ENCODE measurements at places on chromosomes 2 and 18. TPM values are rescaled to one million over a fixed set of nuclear protein-coding genes. Genes with fewer than 3 reads are reported as not detected.

DNA sequence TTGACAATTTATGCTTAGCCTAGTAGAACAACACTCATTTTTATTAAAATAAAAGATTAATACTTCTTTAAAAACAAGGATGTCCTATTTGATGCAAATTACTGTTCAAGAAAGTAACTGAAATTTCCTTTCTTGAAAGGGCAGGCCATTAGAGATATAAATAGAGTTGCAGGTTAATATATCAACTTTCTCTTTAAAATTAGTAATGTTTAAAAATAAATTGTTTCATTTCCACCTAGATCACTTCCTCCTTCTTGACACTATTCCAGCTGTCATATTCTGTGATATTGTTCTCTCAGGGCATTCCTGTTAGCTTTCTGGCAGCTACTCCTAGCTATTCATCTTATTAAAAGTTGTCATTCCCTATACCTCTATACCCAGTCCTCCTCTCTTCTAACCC is 357.9 kb upstream of the NRP2 start:
- DNase-seq, result no peak

- no peak for DNase-seq
These were observed 16.3 kb downstream of the CDC42EP3 start for GRCh38 chr2:37654932-37655841.

DNA sequence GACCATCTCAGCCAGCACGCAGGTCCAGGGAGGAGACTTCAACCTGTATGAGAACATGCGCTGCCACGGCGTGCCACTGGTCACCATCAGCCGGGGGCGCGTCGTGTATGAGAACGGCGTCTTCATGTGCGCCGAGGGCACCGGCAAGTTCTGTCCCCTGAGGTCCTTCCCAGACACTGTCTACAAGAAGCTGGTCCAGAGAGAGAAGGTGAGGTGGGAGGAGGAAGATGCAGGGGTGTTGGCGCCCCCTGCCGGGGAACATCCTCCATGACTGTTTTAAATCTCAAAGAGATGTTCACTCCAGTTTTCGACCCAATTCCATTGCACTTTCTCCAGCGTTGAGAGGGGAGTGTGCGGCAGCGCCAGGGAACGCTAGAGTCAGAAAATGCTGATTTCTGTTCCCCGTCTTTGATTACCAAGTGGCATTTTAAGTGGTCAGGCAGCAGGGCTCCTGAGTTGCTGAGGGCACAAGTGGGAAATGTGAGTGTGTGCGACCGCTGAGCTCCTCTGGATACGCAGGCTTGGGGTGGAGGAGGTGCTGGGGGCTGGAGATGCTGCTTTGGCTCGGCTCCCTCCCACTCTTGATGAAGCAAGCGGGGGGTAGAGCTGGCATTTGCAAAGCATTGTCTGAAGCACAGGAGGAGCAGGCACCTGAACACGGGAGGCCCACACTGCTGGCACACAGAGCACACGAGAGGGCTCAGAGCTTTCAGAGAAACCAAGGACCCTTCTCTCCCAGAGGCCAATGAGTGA is 27.7 kb upstream of the MAPRE3 start:
- no peak for DNase-seq

DNA sequence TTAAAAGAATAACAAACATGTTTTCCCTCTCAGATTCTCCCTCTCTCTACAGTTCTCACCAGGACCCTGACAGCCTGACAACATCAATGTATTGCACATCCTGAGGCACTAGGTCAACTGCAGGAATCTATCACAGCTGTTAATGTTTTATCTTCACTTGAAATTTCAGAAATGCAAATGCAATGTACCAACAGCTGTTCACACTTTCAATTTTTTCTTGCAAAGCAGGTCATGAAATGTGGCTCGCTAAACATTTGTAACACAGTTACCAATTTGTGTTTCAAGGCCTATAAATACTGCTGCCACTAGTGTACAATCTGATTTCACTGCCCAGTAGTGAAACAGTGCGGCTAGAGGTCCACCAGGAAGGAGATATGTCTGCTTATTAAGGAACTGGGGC is 147.8 kb downstream of the EXOC6B start:
- no peak for DNase-seq

DNA sequence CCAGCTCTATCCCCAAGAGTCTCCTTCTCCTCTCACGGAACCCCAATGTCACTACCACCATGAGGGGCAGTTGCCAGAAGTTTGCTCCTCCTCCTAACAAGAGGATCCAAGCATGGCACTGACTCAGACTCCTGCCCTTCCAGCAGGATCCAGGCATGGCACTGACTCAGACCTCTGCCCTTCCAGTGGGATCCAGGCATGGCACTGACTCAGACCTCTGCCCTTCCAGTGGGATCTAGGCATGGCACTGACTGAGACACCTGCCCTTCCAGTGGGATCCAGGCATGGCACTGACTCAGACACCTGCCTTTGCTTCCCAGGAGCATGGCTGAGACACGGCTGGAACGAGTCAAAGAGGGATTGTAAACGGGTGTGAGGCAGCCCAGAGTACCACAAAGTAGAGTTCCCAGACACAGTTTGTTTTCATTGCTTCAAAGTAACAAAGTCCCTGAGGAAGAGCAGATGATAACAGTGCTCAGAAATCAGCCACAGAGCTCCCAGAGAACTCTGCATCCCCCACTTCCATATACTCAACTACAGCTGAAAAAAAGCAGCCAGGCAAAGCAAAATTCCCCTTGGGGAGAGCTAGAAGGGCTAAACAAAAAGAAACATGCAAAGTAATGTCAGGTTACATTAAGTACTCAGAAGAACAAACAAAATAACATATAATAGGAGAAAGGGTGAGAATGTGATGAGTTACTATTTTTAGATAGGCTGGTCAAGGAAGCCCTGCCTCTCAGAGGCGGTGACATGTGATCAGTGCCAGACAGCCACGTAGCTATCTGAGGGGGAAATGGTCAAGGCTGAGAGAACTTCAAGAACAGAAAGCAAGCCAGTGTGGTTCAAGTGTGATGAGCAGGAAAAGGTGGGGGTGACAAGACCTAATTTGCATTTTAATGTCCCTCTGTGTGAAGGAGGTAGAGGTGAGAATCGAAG is 3.0 kb downstream of the BUB1 start:
- DNase-seq, result no peak

GRCh38 chr2:196103626-196104025 is 35.0 kb upstream of the DNAH7 start:
- DNase-seq, result no peak

GRCh38 chr2:229519655-229520430 is 194.5 kb downstream of the DNER start:
- no peak for DNase-seq

- DNase-seq, result no peak
These were observed 57.3 kb upstream of the SNTG2 start for GRCh38 chr2:893311-893710.

DNA sequence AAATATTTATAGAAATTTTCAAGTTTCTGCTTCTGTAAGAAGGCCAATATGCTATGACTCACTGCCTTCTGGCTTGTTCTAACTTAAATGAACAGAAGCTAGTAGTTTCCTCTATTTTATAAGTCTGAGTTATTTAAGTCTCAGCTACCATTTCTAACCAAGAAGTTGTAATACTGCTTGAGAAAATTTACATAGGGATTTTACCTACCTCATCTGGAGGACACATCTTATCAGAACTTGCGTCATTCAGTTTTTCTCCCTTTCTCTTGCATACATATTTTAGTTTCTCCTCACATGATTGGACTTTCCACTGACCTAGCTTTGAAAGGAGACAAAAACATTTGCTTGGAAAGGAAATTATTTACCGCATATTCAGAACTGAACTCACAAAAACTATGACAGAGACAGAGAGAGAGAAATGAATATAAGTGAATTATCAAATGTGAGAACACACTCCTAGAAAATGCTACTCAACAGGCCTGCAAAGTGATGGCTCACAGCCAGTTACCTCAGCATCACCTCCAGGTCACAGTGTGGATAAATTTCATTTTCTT is 81.1 kb upstream of the CD302 start:
- DNase-seq, result no peak

DNA sequence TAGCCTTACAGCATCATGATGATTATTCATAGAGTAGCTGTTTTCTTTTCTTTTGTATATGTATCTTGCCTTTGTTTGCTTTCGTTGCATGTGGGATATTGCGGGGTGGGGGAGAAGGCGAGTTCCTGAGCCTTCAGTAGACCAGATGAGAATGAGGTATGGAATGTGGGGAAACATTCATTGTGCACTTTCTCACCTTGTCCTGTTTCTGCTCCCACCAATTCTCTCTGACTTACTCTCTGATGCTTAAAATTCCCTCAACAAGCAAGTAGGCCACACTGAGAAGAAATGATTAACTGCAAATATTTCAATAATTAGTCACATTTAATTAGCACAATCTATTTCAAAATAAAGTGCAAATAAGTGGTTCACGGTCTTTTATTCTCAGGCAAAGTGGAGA is 31.0 kb downstream of the GKN2 start:
- no peak for DNase-seq

DNA sequence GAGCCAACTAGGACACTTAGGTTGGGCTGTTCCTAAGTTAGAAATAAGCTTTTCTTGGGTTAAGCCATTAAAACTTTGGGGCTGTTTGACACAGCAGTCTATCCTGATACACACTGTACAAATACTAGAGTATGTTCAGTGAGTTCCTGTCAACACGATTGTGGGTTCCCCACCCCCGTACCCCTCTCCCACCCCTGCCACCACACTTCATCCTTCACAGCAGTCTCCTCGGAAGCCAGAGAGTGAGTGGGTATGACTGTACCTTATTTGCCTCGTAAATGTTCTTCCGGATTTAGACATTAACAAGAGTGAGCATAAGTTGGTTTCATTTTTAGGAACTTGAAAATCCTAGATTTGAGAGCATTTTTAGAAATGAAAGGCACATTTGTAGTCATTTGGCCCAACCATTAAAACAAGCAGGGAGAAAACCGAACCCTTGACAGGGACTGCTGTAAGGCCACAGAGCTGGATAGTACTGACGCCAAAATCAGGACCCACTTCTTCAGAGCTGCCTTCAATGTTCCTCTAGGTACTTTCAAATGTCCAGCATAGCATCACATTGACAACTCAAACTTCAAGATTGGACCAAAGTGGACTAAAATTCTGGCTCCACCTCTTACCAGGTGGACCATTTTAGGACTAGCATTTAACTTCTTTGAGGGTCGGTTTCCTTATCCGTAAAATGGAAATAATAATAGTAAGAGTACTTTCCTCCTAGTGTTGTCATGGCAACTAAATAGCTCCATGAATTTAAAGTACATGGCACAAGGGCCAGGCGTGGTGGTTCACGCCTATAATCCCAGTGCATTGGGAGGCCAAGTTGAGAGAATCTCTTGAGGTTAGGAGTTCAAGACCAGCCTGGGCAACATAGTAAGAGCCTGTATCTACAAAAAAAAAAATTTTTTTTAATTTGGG is 166.3 kb upstream of the SERTAD2 start:
- no peak for DNase-seq

- DNase-seq, result peak; percentile 9
These were observed 18.3 kb upstream of the ICOS start for GRCh38 chr2:203918264-203918663.

DNA sequence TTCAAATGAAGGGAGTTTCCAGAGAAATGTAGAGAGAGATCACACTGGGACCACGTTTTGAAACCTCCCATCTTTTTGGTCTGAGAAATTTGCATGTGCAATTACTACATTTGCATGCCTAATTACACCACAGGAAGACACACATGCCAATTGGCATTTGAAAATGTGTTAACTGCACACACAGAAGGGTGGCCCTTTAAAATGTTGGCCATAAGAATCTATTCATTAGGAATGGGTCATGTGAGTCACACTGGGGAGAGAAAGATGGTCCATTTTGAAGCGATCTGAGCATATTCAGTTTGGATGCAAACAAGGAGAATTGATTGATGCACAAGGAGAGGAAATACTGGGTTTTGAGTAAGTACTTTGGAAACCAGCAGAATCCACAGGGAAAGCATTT is 1407.1 kb upstream of the ACVR2A start:
- DNase-seq, result no peak

- DNase-seq, result no peak
These were observed 22.5 kb upstream of the NEB start for GRCh38 chr2:151756820-151757219.

- peak; percentile 5 for DNase-seq
These were observed 1.5 kb downstream of the ESCO1 start for GRCh38 chr18:21598726-21599584.

GRCh38 chr2:173511942-173512341 is 157.3 kb downstream of the CDCA7 start:
- DNase-seq, result no peak

DNA sequence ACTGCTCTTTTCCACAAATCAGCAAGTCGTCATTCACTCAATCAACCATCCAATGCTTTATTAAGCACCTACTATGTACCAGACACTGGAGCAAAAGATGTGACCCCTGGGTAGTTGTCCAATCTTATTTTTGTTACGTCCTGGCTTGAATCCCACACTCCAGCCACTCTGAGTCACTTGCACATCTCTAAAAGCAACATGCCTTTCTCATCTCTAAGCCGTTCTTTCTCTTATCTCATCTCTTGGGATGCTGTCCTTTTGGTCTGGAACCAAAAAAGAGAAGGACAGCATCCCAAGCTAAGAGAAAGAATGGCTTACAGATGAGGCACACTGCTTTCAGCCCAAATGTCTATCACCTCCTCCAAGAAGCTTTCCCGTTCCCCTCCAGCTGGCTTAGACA is 58.8 kb downstream of the RNF152 start:
- no peak for DNase-seq

The CD28 gene
- polyA plus RNA-seq, result 2.3 TPM

The CD207 gene
- 0.07 TPM for polyA plus RNA-seq

The MOGAT1 gene
- not detected for polyA plus RNA-seq

The POTEF gene
- polyA plus RNA-seq, result 0.06 TPM

The AGXT gene
- 0.15 TPM for polyA plus RNA-seq

The SH2D6 gene
- polyA plus RNA-seq, result 0.83 TPM

The ITGB1BP1 gene
- polyA plus RNA-seq, result 86.4 TPM

The PRKAG3 gene
- polyA plus RNA-seq, result 0.07 TPM

The GAREM2 gene
- polyA plus RNA-seq, result 6.1 TPM

The ACKR3 gene
- 62.5 TPM for polyA plus RNA-seq

The LRRTM4 gene
- 1.8 TPM for polyA plus RNA-seq
